Posterior vena cava (tissue), 2 donors: ENCODE measurements at places on chromosomes 11 and 22. TPM values are rescaled to one million over a fixed set of nuclear protein-coding genes. Genes with fewer than 3 reads are reported as not detected.

The TSG101 gene
- total RNA-seq: 43.9 TPM

The MIF gene
- total RNA-seq: 385 TPM

GRCh38 chr11:38971141-38971540, 2373.1 kb upstream of the RAG2 start:
- DNase-seq: no peak

GRCh38 chr11:46117842-46118241, 3.4 kb downstream of the PHF21A start:
- DNase-seq: no peak

The P2RX3 gene
- not detected for total RNA-seq
